ENCODE measurements at places on chromosomes 2 and 18.
A peak's percentile ranks its signal among the peaks of the same experiment; 100 is the strongest.

DNA sequence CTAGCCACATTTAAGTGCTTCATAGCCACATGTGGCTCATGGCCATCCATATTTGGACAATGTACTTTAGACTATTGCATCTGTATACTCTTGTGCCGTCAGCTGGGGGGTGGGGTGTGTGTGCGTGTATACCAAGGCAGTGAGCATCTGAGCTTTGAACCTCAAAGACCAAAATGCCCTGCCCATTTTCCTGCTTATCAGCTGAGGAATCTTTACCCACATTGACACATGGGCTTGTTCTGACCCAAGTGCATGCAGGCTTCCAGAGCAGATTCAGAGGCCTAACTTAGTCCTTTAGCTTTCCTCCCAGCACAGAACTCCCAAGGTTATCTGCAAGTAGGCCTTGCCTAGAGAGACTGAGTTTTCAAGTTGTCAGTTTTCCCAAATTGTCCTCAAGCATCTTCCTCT is 11.1 kb upstream of the MOCOS start:
- no peak for DNase-seq

GRCh38 chr18:75376004-75376403 is 51.5 kb downstream of the SMIM21 start:
- DNase-seq: no peak

DNA sequence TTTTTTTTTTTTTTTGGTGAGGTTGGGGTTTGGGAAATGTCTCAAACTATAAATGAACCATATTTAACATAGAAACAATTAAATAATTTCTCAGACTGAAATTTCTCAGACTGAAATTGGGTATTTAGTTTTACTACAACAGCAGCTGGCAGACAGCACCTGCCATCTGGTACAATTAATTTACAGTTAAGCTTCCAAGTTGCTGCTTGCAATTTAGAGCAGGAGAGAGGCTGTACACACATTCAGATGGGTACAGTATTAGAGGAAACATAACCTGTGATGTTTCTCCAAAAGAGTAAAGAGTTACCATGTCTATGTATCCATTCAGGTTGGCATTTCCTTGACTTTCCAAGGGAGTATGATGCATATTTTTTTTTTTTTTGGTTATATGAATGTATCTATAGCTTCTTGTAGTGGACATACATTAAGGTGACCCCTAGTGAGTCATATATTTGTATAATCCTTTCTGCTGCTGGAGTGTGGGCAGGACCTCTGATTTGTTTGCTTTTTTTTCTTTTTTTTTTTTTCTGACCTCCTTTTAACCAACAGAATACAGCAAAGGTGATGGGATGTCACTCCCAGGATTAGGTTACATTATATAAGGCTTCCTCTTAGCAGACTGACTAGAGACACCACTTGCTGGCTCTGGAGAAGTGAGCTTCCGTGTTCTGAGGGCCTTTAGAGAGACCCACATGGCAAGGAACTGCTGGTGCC is 201.7 kb downstream of the PTH2R start:
- no peak for DNase-seq

GRCh38 chr18:607930-608329 is 11.1 kb downstream of the CLUL1 start:
- no peak for DNase-seq

GRCh38 chr18:58045242-58046092 is 1.4 kb downstream of the NEDD4L start:
- DNase-seq: peak; percentile 36

- peak; percentile 79 for DNase-seq
These were observed 302.2 kb upstream of the STON1 start for GRCh38 chr2:48227617-48228344.

DNA sequence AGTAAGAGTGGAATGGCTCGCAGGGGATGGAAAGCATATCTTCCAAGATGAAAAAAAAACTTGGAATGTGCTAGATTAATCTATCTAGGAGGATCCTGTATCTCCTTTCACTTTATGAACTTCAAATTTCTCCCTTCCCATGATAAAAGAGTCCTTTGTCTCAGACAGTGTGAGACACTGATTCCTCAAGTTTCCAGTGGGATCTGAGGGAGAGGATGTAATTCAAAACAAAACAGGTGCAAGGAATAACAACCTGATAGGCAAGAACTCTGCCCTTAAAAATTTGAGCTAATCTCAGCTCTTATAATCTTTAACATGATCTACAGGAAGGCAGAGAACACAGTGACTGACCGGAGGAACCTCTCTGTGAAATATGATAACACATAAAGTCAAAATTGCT is 162.0 kb upstream of the ZFP36L2 start:
- DNase-seq: no peak

DNA sequence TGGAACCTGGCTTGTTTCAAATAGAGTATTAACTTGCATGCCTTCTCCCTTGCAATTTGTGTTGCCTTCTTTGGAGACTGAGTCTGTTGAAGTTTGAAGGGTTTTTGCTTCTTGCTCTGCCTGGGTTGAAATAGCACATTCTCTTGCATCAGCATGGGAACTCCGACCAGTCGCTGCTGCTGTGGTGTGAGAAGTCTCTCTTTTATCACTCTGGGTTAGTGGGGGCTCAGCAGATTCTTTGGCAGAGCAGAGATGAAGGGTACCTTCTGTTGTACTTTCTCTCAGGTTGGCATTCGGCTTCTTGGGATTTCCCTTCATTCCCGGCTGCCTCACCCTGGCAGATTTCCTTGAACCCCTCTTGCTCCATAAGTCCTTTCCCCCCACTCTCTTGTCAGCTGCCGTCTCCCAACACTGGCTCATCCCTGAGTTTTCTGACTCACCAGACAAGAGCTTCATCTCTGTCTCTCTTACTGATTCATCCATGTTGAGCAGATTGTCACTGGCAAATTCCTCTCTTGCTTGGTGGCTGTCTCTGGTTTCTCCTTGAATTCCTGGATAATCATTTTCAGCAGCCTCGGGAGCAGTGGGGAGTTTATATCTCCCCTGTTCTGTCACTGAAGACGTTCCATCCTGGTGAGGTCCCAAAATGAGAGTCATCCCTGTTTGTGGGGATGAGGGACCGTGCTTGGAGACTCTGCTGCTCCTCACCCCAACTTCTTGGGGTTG is 49.9 kb downstream of the ALPK2 start:
- DNase-seq: peak; percentile 13

DNA sequence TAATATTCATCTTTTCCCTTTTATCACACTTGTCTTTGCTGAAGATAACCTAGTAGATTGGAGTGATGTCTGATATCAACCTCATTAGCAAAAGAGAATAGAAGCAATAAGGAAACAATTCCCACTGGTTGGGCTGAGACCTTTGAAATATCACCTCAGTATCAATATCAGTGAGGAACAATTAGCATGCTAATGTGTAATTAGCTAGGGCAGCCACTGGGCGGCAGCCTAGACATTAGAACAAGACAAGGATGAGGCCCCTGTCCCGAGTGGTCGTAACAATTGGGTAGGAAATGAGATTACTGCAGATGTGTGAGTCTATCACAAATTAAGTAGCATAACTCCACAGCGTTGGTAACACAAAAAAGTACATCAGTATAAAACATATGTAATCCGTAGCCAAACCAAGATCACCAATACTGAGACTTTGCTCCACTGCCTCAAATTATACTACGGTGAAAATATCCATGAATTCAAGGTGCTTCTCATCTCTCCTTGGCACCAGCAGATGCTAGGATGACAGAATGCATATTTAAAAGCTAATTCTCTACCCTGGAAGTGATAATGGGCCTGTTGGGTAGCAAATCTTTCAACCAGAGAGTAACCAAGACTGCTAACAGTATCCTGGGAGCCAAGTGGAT is 99.1 kb downstream of the ALPK2 start:
- peak; percentile 71 for DNase-seq

GRCh38 chr2:208643145-208643544 is 236.6 kb downstream of the PTH2R start:
- no peak for DNase-seq

GRCh38 chr2:69226903-69227302 is 160.1 kb downstream of the GFPT1 start:
- no peak for DNase-seq

DNA sequence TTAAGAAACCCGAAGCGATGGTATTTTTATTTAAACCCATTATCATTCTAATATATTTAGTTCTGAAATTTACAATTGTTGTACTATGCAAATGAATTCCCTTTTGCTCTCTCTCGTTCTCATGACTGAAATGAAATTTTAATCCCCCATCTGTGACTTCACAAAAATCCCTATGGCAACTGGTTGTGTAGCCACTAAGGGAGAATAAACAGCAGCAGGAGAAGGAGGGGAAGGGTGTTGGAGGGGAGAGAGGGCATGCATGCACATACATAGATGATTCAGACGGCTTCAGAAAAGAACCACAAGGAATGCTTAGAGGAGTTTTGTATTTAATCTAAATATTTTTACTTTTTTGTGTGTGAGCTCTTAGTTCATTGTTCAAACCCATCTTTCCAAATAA is 36.8 kb downstream of the CPS1 start:
- no peak for DNase-seq

DNA sequence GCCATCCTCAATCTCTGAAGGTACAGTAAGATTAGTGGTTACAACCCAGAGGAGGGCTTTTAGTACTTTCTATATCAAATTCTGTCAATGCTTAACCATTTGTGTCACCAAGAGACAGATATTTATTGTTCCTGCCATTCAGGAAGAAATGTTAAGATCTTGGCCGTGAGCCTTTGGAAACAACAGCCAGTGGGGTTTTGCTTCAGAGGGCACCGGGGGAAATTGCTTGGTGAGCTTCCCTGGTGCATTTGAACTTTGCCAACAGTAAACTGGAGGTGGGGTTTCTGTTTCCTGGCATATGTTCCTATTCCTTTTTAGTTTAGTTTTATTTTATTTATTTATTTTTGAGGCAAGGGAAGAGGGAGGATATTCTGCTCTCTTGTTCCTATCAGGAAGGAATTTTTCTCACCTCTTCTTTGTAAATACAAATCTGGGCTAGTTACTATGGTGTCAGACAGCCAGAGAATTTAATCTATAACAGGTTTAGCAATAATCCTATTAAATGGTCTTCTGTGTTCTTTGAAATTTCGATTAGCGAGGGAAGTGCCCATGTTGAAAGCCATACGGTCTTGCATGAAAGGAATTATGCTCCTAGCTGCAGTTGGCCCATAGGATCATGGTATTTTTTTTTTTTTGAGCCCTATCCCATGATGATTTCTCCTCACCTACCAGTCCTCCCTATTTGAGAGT is 95.7 kb downstream of the MAIP1 start:
- no peak for DNase-seq

DNA sequence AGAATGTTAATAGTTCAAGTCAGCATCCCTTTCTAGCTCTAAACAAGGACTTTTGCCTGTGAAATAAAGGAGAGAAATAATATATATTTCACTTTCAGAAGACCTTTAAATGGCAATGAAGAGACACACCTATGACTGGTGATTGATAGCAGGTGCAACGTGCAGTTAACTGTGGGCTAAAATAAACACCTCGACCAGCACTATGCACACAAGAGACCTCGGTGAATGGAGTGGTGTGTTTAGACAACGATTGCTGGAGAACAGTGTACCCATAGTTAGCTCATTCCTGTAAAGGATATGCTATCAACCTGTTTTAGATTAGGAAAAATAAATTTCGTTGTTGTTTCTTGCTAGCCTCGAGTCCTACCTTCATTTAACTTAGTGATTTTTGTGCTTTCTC is 143.4 kb downstream of the NR4A2 start:
- DNase-seq: no peak

DNA sequence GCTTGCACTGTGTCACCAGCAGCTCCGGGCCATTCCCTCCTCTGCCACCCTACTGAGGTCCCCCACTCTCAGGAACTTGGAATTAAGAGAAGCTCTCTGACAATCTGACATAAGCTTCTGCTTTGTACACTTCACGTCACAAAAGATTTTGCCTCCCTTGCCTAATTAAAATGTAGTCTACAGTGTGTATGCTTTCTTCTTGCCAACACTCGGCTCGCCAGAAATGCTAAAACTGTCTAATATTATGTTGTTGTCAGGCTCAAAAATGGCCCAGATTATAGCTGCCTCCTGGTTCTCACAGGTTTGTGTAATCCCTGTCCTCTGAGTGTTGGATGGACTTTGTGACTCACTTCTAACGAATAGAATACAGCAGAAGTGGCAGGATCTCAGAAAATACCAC is 474.7 kb downstream of the MBD2 start:
- no peak for DNase-seq

GRCh38 chr2:237652181-237652580 is 24.8 kb downstream of the LRRFIP1 start:
- no peak for DNase-seq

GRCh38 chr2:83584672-83585071 is 874.4 kb downstream of the SUCLG1 start:
- no peak for DNase-seq

DNA sequence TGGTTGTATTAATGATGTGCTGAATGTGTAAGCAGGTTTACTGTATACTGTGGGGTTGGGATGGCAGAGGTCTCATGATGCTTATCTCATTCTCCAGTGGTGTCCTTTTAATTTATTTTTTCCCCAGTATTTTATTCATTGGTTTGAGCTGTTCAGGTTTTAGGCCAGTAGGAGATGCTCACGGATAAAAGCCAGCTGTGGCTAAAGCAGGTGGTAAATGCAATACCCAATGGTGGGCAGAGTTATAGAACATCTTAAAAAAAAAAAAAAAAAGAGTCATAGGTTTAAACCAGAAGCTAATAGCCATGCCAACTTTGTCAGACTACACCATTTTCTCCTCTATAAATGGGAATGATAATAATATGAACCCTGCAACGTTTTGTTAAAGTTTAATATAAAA is 57.8 kb upstream of the NEUROD1 start:
- peak; percentile 29 for DNase-seq

GRCh38 chr18:68428661-68429060 is 286.2 kb downstream of the TMX3 start:
- no peak for DNase-seq

- peak; percentile 52 for DNase-seq
These were observed 256.5 kb downstream of the TPGS2 start for GRCh38 chr18:36572135-36572856.

DNA sequence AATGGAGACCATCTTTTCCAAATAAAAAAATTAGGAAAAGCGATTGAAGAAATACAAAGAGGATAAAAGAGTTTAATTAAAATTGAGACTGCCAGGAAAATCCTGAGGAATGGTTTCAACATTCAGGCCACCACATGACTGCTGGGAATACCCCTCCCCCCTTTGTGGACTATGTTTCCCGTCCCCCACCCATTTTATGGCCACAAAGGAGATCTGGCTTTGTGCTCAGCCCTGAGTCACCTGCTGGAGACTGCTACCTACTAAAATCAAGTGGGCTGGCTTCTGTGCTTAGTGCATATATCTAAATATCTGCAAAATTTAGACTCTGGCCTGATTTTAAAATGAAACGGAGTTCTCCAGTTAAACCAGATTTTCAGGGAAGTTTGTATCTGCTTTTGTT is 10.1 kb downstream of the RND3 start:
- no peak for DNase-seq

- DNase-seq: no peak
These were observed 157.1 kb downstream of the PXDN start for GRCh38 chr2:1586923-1587840.

- DNase-seq: peak; percentile 80
These were observed 1.3 kb downstream of the RASGRP3 start for GRCh38 chr2:33477473-33478468.

GRCh38 chr18:48201337-48202005 is 207.7 kb downstream of the ZBTB7C start:
- no peak for DNase-seq

GRCh38 chr18:49431165-49431962 is 29.1 kb downstream of the DYM start:
- DNase-seq: no peak

Measured in common myeloid progenitor, CD34-positive (primary cell).